ENCODE measurements at places on chromosomes 6 and 20.

DNA sequence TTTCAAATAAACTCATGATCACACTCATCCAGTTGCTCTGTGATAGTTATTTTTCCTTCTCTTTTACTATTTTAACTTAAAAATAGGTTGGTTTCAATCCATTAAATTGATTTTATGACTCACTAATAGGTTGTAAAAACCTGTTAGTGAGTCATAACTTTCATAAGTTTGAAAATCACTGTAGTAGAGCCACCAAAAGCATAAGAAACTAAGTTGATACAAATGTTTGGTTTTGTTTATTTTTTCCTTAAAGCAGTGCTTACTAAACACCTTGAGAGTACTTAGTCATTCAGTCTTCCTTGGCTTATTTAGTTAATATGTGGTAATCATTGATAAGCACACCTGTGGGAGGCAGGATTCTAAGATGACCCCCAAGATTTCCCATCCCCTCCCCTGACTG, 312.1 kb upstream of the MAN1A1 start:
- DNase-seq = no peak

GRCh38 chr6:5054245-5054873, 30.8 kb upstream of the PPP1R3G start:
- DNase-seq = peak; percentile 85

DNA sequence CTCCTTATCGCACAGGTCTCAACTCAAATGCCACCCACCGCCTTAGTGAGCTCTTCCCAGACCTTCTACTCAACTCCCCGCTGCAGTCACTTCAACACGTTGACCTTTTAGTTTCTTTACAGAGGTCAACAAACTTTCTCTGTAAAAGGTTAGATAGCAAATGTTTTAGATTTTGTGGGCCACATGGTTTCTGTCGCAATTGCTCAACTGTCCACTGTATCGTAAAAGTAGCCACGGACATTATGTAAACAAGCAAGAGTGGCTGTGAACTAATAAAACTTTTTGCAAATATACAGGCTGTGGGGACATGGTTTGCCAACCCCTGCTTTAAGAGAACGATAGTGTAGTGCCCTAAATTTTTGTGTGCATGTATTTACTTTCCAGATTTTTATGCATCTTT, 247.6 kb upstream of the TSHZ2 start:
- DNase-seq = no peak

- DNase-seq = no peak
Observed at GRCh38 chr6:160221423-160221822, 37.2 kb downstream of the SLC22A2 start.

DNA sequence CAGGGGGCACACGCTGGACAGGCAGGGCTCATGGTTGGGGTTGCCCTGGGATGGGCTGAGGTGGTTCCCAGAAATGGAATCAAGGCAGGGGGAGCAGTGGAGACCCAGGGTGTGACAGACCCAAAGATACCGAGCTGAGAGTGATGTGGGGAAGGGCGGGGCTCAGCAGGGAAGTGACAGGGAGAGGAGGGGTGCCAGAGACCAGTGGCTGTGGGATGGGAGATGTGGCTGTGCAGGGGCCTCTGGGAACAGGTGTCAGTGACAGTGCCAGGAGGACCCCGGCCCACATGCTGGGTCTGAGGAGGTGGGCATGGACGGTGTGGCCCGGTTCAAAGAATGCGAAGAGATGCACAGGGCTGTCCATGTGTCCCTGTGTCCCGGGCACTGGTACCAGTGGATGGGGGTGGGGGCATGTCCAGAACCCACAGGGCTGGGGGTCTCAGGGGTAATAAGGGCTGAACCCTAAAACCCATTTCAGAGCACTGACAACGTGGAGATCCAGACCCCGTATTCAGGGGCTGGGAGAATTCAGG, 1.0 kb downstream of the CABLES2 start:
- no peak for DNase-seq

DNA sequence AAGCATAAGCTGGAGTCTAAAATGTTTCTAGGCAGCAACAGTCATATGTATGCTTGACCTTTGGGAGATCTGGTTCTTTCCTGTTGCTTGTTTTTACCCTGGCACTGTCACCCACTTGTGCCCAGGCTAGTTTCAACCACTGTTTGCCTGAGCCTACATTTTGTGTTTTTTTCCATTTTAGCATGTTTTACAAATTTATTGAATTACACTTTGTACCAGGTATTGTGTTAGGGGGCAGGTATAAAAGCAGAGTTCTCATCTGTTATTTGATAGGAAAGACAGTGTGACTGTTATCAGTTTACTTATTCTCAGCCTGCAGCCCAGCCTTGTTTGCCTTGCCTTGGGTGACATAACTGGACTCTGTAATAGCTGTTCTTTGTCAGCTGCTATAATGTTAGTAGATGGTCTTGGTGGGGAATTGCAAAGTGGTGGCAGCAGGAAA, 147.0 kb downstream of the CDKAL1 start:
- DNase-seq = no peak

DNA sequence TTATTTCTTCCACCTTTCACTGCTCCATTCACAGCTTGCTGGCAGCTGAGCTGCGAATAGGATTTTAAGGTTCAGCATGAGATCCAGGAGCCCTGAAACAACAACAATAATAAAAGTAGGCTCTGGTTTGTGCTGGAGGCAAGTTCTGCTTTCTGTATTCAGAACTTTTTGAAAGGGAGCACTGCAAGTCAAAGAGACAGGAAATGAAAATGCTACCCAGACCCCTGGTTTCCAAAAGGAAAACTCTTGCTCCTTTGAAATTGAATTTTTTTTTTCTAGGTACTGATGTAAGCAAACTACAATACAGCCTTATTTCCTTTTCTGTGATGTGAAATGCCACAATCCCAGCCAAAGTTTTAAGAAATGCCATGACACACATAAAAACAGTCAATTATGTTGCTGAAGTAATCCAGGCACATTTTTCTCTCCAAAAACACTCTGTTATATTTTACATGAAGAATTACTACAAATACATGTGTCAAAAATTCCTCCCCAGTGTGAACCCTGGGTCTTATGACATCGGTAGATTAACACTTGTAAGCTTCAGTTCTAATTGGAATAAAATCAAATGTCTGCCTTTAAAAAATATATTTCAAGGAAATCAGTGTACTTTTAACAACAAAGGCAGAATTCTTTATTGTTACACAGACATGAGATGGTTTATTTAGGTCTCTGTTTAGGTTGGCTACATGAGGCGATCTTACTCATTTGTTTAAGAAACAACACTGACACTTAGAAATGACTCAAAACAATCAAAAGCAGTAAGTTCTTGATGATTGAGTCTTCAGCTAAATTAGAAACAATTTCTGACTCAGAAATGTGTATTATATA, 656.7 kb downstream of the EPHA7 start:
- DNase-seq = no peak

All from EH (cell line).